ENCODE measurements at places on chromosomes 5 and 9.

DNA sequence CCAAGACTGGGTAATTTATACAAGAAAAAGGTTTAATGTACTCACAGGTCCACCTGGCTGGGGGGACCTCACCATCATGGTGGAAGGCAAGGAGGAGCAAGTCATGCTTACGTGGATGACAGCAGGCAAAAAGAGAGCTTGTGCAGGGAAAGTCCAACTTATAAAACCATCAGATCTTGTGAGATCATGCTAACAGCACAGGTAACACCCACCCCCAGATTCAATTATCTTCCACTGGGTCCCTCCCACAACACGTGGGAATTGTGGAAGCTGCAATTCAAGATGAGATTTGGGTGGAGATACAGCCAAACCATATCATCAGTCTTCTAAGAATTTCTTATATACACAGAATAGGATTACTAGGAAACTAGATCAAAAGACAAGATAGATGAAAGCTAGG, 555.6 kb downstream of the PRR16 start:
- DNase-seq = no peak

GRCh38 chr5:142911775-142912174, 141.6 kb downstream of the ARHGAP26 start:
- no peak for DNase-seq

DNA sequence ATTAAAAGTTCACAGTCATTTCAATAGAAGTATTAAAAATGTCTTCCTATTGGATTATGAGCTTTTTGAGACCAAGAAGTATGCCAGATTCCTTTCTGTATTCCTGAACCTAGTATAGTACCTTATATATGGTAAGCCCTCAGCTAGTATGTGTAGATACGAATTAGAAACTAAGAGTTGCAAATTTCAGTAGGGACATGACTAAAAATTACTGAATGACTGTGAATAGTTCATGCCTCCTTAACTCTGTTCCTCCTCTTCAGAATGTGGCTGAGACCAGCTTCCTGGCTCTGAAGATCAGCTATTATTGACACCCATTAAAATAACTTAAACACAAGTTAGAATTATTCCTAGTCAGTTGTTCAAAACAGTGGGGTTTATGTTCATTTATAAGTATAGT, 19.7 kb downstream of the KDM3B start:
- DNase-seq = no peak

DNA sequence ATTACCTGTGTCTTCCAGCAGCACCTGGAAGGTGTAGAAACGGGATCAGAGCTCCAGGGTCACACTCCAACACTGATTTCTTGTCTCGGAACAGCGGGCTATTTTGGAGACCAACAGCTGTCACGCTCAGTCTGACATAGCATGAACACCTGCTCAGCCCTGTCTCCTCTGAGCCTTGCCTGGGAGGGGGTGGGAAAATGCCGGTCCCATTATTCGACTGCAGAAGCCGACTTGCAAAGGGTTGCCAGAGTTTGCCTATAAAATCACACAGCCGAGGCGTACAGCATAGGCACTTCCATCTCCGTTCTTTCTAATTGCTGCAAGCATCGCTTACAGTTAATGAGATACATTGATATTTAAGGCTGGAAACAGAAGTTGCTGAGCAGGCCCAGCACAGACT, 300.8 kb upstream of the MSX2 start:
- no peak for DNase-seq

DNA sequence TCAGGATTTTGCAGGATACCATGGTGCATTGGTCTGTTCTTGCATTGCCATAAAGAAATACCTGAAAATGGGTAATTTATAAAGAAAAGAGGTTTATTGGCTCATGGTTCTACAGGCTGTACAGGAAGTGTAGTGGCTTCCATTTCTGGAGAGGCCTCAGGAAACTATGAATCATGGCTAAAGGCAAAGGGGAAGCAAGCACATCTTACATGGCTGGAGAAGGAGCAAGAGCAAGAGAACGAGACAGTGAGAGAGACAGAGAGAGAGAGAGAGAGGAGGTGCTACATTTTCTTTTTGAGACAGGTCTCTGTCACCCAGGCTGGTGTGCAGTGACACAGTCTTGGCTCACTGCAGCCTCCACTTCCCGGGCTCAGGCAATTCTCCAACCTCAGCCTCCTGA, 43.9 kb downstream of the P4HA2 start:
- DNase-seq = no peak

- DNase-seq = no peak
Measured at GRCh38 chr5:132070460-132071337, 2.9 kb upstream of the CSF2 start.

GRCh38 chr5:55232985-55233928, at the start of gene CCNO:
TSS of gene CCNO (minus strand) at chr5:55233608. CDS start at chr5:55233523, 85 bp downstream.
- no peak for DNase-seq

GRCh38 chr9:74570879-74571512, 73.9 kb downstream of the RORB start:
- no peak for DNase-seq

Measured in cortex of kidney (tissue), 1 donor.